Activated CD4-positive, alpha-beta T cell treated with anti-CD3 and anti-CD28 coated beads, Interleukin-2, amount 10 ng/mL, durations not matched to agents 24 days and 14 days (primary cell): ENCODE measurements at places on chromosomes 7 and 10. TPM values are rescaled to one million over a fixed set of nuclear protein-coding genes. Genes with fewer than 3 reads are reported as not detected.

- peaks cover 75% of the 10 kb centered on the region for H3K36me3 ChIP-seq
- H3K27me3 ChIP-seq = no peaks in the 10 kb centered on the region
- no peak overlapping the region for H3K4me3 ChIP-seq
- no peak overlapping the region for H3K27ac ChIP-seq
- peaks cover 11% of the 10 kb centered on the region for H3K4me1 ChIP-seq
- no peak for DNase-seq
Measured at GRCh38 chr7:107913851-107914250, 22.9 kb downstream of the DLD start.

DNA sequence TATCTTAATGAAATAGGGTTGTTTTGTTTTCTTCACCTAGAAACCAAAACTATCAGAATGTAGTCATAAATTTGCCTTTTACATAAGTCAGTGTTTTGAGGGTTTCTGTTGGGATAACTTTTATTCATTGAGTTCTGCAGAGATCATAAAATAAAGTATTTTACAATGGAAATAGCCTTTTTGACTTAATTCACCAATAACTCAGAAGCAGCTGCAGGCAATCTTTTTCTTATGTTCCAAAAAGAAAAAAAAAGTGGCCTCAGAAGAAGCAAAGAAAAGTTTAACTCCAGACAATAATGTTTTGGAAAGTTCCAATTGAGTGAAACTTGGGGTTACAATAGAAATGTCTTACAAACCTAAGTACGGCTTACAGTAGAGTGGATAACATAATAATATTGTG lies 491.7 kb upstream of the NRP1 start:
- no peak overlapping the region for H3K4me3 ChIP-seq
- DNase-seq = no peak
- no peaks in the 10 kb centered on the region for H3K36me3 ChIP-seq
- H3K27me3 ChIP-seq = no peaks in the 10 kb centered on the region

DNA sequence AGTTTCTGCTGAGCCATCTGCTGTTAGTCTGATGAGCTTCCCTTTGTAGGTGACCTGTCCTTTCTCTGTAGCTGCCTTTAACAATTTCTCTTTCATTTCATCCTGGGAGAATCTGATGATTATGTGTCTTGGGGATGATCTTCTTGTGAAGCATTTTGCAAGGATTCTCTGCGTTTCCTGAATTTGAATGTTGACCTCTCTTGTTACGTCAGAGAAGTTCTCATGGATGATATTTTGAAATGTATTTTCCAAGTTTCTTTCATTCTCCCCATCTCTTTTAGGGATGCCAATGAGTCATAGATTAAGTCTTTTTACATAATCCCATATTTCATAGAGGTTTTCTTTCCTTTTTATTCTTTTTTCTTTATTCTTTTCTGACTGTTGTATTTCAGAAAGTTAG lies 184.2 kb upstream of the BET1 start:
- H3K27me3 ChIP-seq = peaks cover 2% of the 10 kb centered on the region
- no peak overlapping the region for H3K4me3 ChIP-seq
- no peak for DNase-seq
- no peak overlapping the region for H3K27ac ChIP-seq

GRCh38 chr7:121510858-121511482 lies 114.9 kb upstream of the FAM3C start:
- peak overlapping the region; percentile 10 for H3K27ac ChIP-seq
- peaks cover 25% of the 10 kb centered on the region for H3K36me3 ChIP-seq
- DNase-seq = peak; percentile 39
- no peaks in the 10 kb centered on the region for H3K4me1 ChIP-seq

GRCh38 chr10:123663522-123663921 lies 2.6 kb upstream of the GPR26 start:
- no peak overlapping the region for H3K4me3 ChIP-seq
- peaks cover 11% of the 10 kb centered on the region for H3K27me3 ChIP-seq
- no peaks in the 10 kb centered on the region for H3K4me1 ChIP-seq
- no peak for DNase-seq
- H3K36me3 ChIP-seq = no peaks in the 10 kb centered on the region

- no peaks in the 10 kb centered on the region for H3K36me3 ChIP-seq
- no peak for DNase-seq
- H3K27me3 ChIP-seq = no peaks in the 10 kb centered on the region
- no peak overlapping the region for H3K27ac ChIP-seq
- H3K4me3 ChIP-seq = no peak overlapping the region
Measured at GRCh38 chr10:130263289-130263688, 127.1 kb downstream of the GLRX3 start.

Gene SYT15
- 1.3 and 1.8 TPM in 2 replicates for total RNA-seq

Gene TMEM254
- 13.1 and 14.8 TPM in 2 replicates for total RNA-seq

Gene SLC26A3
- total RNA-seq = not detected in 2 replicates

Gene CYP3A7
- total RNA-seq = not detected in 2 replicates

Gene DMBT1
- total RNA-seq = not detected in 2 replicates

Gene ZKSCAN1
- total RNA-seq = 54.8 and 56.3 TPM in 2 replicates

Gene CNTNAP2
- total RNA-seq = not detected in 2 replicates

Gene MYH16
- total RNA-seq = not detected in 2 replicates

Gene ANKRD2
- not detected in 2 replicates for total RNA-seq
